ENCODE measurements at places on chromosomes 2 and 18.

- DNase-seq: no peak
Observed at GRCh38 chr18:61471942-61472341, 138.7 kb downstream of the CDH20 start.

DNA sequence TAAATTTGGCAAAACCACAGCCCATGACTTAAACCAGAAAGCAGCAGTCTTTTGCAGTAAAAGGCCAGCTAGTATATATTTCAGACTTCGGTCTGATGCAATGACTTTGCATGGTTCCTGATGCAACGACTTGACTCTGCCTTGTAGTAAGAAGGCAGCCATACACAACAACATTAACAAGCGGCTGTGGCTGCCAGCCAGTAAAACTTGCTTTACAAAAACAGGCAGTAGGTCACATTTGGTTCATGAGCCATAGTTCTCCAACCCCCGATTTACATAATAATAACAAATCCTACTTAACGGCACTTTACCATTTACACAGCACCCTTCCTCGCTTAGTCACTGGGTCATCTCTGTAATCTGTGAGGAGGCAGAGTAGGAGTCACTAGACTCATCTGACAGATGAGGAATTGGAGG lies 410.3 kb downstream of the LRATD1 start:
- no peak for DNase-seq

- no peak for DNase-seq
Observed at GRCh38 chr2:25311865-25312575, 29.7 kb downstream of the DNMT3A start.

DNA sequence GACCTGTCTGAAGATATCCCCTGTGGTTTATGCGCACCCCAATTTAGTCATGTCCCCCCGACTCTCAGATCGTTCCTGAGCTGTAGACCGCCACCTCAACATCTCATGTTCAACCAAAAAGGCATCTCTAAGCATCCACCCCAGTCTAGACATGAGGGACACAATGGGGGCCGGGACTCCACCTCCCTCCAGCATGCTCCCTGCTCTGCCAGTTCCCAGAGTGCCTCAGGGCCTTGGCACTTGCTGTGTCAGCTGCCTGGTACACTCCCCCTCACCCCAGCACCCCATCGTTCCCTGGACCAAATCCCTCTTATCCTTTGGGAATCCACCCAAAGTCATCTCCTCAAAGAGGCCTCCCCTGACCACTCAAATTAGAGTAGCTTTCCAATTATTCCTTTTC lies 22.2 kb downstream of the TNS1 start:
- DNase-seq: no peak

DNA sequence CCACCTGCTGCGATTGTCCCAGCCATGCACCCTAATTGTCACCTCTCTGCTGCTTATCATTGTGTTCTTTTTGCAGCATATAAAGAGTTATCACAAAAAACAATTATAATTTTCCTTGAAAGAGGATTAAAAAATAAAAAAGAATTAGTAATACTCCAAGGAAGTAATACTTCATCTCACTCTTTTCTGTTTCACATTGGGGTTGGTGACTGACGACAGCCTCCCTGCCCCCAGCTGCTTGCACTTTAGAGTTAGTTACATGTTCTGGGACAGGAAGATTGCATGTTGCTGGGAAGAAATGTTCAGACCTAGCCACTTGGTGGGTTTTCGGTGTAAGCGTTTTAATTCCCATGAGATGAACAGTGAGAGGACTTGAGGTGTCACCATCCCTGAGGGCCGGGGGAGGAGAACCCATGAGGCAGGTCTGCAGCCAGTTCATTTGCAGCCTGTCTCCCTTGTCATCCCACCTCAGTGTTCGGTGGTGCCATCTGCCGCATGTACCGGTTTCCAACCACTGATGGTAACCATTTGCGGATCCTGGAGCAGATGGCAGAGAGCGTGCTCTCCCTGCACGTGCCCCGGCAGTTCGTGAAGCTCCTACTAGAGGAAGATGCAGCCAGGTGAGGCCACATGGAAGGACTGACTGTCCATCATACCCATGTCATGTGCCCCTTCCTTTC lies 69.1 kb downstream of the COA5 start:
- no peak for DNase-seq

DNA sequence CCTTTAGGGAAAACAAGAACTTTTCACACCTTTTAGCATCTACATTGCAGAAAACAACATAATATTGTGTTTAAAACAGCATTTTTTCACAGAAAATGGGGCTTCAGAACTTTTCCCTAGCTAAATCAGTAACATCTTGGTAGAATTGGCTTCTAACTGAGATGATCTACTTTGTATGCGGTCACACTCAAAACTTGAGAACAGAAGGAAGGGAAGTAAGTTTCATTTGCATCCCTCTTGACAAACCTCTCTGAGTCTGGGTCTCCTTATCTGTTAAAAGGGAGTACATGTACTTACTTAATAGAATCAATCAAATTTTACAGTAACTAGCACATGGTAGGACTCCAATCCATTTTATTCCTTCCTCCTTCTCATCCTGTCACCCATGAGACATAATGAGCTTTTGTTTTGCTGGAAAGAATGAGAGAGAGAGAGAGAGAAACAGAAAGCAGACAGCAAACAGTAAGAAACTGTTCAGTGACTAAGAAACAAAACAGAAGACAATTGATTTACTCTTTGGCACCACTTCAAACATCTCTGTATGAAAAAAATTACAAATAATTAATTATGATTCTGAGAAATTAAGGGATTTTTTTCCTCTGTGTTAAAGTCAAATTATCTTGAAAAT lies 387.3 kb downstream of the SATB2 start:
- DNase-seq: no peak

DNA sequence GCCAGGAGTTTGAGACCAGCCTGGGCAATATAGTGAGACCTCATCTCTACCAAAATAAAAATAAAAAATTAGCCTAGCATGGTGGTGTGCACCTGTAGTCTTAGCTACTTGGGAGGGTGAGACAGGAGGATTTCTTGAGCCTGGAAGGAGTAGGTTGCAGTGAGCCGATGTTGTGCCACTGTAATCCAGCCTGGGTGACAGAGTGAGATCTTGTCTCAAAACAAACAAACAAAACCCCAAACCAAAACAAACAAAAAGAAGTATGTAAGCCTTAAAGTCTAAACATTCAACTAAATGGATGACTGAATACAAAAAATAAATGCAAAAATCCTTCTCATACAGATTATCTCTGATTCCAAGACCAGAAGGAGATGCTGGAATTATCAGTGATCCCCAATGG lies 58.6 kb downstream of the RAB31 start:
- no peak for DNase-seq

- DNase-seq: no peak
Observed at GRCh38 chr2:127218812-127219170, 1.3 kb downstream of the CYP27C1 start.

- DNase-seq: no peak
Observed at GRCh38 chr2:173122936-173123335, 47.3 kb downstream of the MAP3K20 start.

DNA sequence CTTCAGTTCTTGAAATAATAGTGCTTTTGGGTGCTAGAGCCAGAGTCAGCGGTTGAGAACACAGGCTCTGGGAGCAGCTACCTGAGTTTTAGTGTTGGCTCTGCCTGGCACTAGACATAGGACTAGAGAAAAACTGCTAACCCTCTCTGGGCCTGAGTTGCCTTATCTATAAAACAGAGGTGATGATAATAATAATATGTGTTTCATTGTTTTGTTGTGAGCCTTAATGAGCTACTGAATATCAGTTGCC lies 391.7 kb downstream of the PTPRM start:
- DNase-seq: no peak

DNA sequence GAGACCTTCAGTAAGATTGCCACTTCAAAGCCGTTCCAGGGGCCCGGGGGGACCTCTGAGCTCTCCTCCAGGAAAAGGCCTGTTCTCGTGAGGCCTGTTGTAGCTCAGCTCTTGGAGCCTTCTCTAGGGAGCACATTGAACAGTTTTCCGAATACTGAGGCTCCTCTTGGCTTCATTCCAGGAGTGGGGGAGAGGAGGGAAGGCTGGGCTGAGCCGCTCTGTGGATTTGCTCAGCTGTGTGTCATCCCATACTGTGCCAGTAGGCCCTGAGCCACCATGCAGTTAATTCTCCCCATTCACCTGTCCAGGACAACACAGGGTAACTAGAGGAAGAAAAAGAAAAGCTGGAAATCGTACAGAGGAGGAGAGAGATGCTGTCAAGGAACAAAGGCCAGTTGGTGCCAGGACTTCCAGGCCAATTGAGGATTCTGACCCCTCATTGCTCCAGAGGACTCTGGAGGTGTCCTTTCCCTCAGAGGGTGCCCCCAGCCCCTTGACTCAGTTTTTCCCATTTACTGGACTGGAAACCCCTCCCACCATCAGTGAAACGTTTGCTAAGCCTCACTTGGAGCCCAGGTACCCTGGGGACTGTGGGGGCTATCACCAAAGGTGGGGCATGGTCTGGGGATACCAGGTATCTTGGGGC lies 41.4 kb downstream of the HS1BP3 start:
- no peak for DNase-seq

- DNase-seq: no peak
Observed at GRCh38 chr2:130798472-130799218, 38.1 kb upstream of the ARHGEF4 start.

GRCh38 chr2:207357216-207357615 lies 172.5 kb upstream of the CREB1 start:
- DNase-seq: no peak

DNA sequence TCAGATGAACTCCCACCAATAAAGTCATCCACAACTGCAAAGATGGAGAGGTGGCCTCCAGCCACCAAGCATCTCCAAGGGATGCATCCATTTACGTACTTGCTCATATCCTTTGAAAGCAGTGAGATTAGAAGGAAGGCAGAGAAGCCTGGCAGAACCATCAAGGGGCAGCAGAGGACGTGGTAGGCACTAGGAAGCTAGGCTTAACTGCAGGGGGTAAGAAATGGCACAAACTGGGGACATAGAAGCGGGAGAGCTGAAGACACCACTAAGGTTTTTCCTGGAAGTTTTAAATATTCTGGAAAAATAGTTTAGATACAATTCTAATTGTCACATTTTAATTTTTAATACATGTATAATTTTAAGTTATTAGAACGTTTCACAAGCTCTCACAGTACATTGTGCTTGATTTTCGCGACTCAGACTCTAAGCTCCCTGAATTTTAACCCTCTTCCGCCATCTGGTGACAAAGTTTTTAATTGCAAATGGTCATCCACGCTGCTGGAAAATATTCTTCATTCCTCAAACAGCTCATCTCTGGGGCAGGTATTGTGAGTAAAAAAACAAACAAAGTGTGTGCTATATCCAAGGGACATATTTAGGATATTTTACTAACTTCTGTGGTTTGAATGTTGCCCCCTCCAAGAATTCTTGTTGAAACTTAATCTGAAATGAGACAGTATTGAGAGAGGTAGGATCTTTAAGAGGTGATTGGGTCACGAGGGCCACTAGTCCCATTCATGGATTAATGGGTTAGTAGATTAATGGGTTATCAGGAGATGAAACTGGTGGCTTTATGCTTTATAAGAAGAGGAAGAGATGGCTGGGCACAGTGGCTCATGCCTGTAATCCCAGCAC lies 1.6 kb upstream of the PSTPIP2 start:
- no peak for DNase-seq

DNA sequence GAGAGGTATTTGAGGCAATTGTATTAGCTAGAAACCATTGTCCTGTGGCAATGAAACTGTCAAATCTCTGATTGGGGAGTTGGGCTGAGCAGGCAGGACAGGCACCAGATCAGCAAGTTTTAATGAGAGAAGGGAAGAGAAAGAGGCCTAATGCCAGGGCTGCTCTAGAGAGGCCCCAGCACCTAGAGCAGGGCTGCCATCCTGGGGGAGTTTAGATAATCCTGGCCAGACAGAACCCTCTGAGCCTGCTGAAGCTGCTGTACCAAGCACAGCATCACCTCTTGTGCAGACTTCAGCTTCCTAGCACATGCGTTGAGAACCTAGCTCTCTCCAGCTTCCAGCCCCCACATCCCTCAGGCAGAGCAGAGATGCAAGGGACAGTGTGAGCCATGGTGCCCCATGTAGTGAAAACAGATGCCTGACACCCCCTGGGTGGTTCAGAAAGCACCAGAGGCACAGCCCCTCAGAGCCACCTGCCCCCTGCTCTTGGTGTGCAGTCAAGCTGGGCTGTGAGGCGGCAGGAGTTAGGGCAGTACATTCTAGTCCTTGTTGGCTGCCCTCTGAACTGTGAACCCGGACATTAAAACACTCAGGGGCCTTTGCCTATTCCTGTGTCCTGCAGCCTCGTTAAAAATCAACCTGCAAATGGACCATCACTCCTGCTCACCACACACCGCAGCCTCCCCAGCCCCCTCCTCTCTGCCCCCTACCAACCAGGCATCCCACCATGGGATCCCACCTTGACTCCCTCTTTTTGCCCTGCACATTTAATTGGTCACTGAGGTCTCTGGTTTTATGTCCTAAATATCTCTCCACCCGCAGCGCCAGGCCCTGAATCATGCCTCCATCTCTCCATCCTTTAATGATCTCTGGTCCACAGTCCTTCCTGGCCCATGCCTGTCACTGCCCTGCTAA lies 52.7 kb downstream of the ADD2 start:
- no peak for DNase-seq

- DNase-seq: no peak
Observed at GRCh38 chr2:54909001-54909400, 141.2 kb downstream of the RTN4 start.

GRCh38 chr2:195513119-195513518 lies 143.9 kb upstream of the SLC39A10 start:
- no peak for DNase-seq

GRCh38 chr2:74205596-74205995 lies 7.2 kb downstream of the MTHFD2 start:
- no peak for DNase-seq

DNA sequence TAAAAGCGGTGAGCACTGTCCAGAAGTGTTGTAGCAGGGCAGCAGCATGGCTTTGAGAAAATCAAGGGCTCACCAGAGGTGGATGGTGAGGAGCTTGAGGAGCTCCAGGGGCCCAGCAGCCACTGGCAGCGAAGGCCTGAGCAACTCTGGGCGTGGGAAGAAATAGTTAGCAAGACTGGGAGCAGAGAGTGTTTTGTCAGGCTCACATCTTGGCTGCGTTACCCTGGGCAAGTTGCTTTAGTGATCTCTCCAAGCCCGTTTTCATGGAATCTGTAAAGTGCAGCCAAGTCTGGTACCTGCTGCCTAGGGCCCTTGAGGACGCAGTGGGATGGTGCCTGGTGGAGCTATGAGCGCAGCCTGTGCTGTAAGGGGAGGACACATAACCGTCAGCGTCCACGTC lies 78.3 kb downstream of the SH3BP4 start:
- no peak for DNase-seq

Data from activated CD4-positive, CD25-positive, alpha-beta regulatory T cell treated with anti-CD3 and anti-CD28 coated beads, Interleukin-2, amount 50 U/mL, for 72 hours (primary cell).